ENCODE measurements at places on chromosomes 3 and 15. TPM values are rescaled to one million over a fixed set of nuclear protein-coding genes. Genes with fewer than 3 reads are reported as not detected.

DNA sequence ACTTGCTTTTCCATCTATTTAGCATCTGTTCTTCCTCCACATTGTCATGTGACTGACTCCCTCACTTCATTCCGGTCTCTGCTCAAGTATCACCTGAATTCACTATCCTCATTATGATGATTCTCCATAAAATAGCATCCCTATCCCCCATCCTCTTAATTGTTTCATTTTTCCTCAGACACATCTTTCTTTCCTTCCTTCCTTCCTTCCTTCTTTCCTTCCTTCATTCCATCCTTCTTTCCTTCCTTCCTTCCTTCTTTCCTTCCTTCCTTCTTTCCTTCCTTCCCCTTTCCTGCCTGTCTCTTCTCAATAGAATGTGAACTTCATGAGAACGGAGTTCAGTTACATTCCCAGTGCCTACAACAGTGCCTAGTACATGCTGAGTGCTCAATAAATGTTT lies 32.6 kb upstream of the MTHFS start:
- H3K4me1 ChIP-seq: no peaks in the 10 kb centered on the region
- H3K36me3 ChIP-seq: peaks cover 6% of the 10 kb centered on the region
- H3K4me3 ChIP-seq: no peak overlapping the region
- no peak overlapping the region for H3K27ac ChIP-seq

C3orf85 gene
- total RNA-seq: not detected

GRCh38 chr3:9147215-9147895 lies 102.1 kb downstream of the SRGAP3 start:
- no peak overlapping the region for H3K27ac ChIP-seq
- no peak overlapping the region for H3K4me3 ChIP-seq
- peaks cover 1% of the 10 kb centered on the region for H3K4me1 ChIP-seq
- no peak for DNase-seq
- peaks cover 30% of the 10 kb centered on the region for H3K36me3 ChIP-seq

DNA sequence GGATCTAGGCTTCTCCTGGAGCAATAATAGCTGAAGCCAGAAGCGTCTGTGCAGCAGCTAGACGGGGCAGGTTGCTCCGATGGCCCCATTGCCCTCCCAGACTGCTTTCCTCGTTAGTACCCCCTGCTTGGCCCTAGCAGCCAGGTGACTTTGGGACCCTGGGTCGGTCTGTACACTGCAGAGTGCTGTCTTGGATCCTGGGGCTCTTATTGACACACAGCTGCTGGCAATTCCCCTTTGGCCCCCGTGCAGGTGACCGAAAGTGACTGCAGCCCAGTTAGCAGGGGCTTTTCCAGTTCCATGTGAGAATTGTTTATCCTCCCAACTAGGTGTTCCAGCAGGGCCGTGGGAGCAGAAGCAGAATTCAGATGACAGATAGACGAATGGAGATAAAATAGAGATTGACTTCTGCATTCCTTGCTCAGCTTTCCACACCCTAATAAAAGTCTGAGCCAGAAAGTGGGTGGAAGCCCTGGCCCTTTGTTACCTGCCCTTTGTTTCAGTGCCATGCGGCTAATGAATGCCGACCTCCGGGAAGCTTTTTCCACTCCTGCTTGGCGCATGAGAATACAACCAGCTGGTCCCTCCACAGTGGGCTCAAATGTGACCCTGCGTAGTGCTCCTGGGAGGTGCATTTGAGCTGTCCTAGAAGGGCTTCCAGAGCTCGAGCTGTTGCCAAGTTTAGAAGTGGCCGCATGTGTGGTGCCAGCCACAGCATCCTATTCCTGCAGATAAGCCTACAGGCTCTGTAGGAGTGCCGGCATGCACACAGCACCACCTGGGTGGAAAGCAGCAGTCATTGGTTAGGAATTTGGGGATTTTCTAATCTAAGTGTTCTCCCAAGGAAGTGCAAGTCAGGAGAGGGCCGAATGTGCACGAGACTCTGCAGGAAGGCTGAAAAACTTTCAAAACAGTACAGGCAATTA lies 94.4 kb downstream of the SLCO3A1 start:
- peak; percentile 37 for DNase-seq
- H3K27ac ChIP-seq: peak overlapping the region; percentile 85
- H3K4me1 ChIP-seq: peaks cover 60% of the 10 kb centered on the region
- no peaks in the 10 kb centered on the region for H3K27me3 ChIP-seq

FMN1 gene
- 3.6 TPM for total RNA-seq

- no peak overlapping the region for H3K27ac ChIP-seq
- peaks cover 57% of the 10 kb centered on the region for H3K4me1 ChIP-seq
- no peaks in the 10 kb centered on the region for H3K36me3 ChIP-seq
- H3K27me3 ChIP-seq: no peaks in the 10 kb centered on the region
- H3K4me3 ChIP-seq: no peak overlapping the region
- DNase-seq: peak; percentile 91
These were observed 52.6 kb downstream of the GTF2E1 start for GRCh38 chr3:120795017-120795648.

GRCh38 chr15:71008250-71008870 lies 106.9 kb upstream of the THSD4 start:
- H3K4me3 ChIP-seq: no peak overlapping the region
- no peaks in the 10 kb centered on the region for H3K27me3 ChIP-seq
- no peak for DNase-seq
- no peak overlapping the region for H3K27ac ChIP-seq
- no peaks in the 10 kb centered on the region for H3K36me3 ChIP-seq

GRCh38 chr3:184813357-184813756 lies 1.4 kb downstream of the VPS8 start:
- H3K4me3 ChIP-seq: peak overlapping the region; percentile 99
- no peaks in the 10 kb centered on the region for H3K36me3 ChIP-seq
- no peak overlapping the region for H3K27ac ChIP-seq
- no peak for DNase-seq

TUSC7 gene
- not detected for total RNA-seq

FOXB1 gene
- 10.8 TPM for total RNA-seq

PP2D1 gene
- total RNA-seq: not detected

AZI2 gene
- 31.3 TPM for total RNA-seq

GRCh38 chr15:58547628-58548307 lies 116.0 kb downstream of the LIPC start:
- H3K4me1 ChIP-seq: peaks cover 11% of the 10 kb centered on the region
- H3K36me3 ChIP-seq: no peaks in the 10 kb centered on the region
- H3K4me3 ChIP-seq: no peak overlapping the region
- H3K27me3 ChIP-seq: no peaks in the 10 kb centered on the region
- no peak for DNase-seq
- H3K27ac ChIP-seq: no peak overlapping the region

DNA sequence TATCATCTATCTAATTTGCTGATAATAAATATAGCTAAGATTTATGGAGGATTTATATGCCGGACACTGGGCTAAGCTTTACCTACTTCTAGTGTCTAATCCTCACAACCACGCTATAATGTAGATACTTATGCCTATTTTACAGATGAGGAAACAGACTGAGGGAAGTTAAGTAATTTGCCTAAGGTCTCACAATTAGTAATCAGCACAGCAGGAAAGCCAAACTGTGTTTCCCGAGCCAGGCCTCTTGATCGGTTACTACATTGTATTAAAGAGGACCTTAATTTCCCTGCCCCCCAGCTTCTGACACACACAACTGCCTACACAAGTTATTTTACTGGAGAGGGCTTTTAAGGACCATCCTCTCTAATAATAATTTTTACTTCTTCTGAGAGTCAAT lies 40.9 kb downstream of the ONECUT1 start:
- H3K36me3 ChIP-seq: peaks cover 11% of the 10 kb centered on the region
- peak overlapping the region; percentile 86 for H3K27ac ChIP-seq
- no peak for DNase-seq
- H3K4me3 ChIP-seq: no peak overlapping the region
- no peaks in the 10 kb centered on the region for H3K27me3 ChIP-seq

DNA sequence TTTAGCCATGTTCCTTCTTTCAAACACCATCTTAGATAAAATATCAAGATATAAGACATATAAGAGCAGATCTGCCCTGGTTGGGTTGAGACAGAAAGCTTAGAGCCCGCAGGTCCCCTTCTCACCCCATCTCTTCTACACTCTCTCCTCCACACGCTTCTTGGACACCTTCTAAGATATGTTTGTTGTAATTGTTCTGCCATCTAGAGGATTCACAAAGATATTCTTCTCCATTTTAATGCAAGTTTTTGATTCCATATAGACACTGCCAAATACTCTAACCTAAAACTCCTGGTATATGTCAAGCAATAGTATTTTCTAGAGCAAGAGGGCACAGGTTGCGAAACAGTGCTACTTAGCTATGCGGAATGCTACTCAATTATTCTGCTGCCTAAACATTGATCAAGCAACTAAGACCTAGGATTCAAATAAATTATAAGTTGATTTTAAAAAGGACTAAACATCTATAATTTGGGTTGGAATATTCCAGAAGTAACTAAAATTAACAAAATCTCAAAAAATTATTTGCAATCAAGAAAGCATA lies 6.8 kb downstream of the CHRM5 start:
- no peaks in the 10 kb centered on the region for H3K36me3 ChIP-seq
- DNase-seq: no peak
- peaks cover 4% of the 10 kb centered on the region for H3K4me1 ChIP-seq
- H3K27me3 ChIP-seq: no peaks in the 10 kb centered on the region
- H3K4me3 ChIP-seq: no peak overlapping the region
- no peak overlapping the region for H3K27ac ChIP-seq

TPRG1 gene
- 0.87 TPM for total RNA-seq

DNA sequence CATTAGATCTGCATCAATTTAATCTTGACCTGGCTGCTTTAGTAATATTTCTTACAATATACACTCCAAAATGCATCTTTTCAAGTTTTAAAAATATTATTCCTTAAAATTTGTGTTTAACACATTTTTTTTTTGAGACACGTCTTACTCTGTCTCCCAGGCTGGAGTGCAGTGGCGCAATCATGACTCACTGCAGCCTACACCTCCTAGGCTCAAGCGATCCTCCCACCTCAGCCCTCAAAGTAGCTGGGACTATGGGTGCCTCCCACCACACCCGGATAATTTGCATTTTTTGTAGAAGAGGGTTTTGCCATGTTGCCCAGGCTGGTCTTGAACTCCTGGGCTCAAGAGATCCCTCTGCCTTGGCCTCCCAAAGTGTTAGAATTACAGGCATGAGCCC lies 73.6 kb downstream of the ETV5 start:
- peaks cover 12% of the 10 kb centered on the region for H3K36me3 ChIP-seq
- no peak overlapping the region for H3K4me3 ChIP-seq
- no peaks in the 10 kb centered on the region for H3K4me1 ChIP-seq
- no peak for DNase-seq
- H3K27ac ChIP-seq: no peak overlapping the region

GRCh38 chr15:47266566-47266965 lies 450.7 kb upstream of the SEMA6D start:
- no peak overlapping the region for H3K27ac ChIP-seq
- peaks cover 6% of the 10 kb centered on the region for H3K36me3 ChIP-seq

DNA sequence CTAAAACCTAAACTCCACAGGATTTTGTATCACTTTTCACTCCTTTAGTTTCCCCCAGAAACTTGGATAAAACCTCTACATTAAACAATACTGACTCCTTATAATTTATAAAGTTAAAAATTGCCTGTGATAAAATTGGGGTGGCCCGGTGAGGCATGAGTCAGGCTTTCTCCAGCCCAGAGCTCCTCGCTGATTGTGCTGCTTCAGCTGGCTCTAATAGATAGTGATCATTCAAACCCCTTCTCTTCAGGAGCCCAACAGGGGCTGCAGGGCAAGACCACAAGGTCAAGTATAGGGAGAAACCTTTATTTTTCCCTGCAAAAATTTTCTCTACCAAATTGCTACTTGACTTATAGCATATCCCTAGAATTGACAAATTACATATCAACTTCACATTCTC lies 308.2 kb downstream of the PLCL2 start:
- no peaks in the 10 kb centered on the region for H3K36me3 ChIP-seq
- DNase-seq: no peak
- no peak overlapping the region for H3K4me3 ChIP-seq
- no peak overlapping the region for H3K27ac ChIP-seq
- H3K4me1 ChIP-seq: peaks cover 27% of the 10 kb centered on the region

DNA sequence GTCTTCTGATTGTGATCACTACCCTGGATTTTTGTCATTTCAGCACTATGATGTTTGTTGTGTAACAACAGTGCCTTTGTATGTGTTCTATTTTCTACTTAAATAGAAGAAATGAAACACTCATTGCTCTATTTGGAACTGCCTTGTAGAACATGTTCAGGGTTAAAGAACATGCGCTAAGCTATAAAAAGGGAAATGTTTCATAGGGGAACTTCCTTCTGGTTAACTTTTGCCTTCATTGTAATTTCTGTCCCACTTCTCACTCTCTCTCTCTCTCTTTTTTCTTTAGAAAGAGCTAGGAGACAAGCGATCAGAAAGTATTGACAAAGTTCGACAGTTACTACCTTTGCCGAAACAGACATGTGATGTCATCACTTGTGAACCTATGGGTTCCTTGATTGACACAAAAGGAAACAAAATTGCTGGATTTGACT lies at the start of gene P2RY12:
Gene P2RY12 (minus strand): TSS at position 13 of the 434 bp plus-strand sequence. CDS start 45,908 bp downstream, outside the sequence.
- no peaks in the 10 kb centered on the region for H3K27me3 ChIP-seq
- H3K4me1 ChIP-seq: peaks cover 8% of the 10 kb centered on the region
- H3K27ac ChIP-seq: no peak within 1 kb of the TSS
- no peak for DNase-seq

APBA2 gene
- 14.6 TPM for total RNA-seq

GRCh38 chr3:27342267-27342666 lies 26.9 kb downstream of the NEK10 start:
- H3K4me1 ChIP-seq: no peaks in the 10 kb centered on the region
- no peaks in the 10 kb centered on the region for H3K36me3 ChIP-seq
- no peak overlapping the region for H3K27ac ChIP-seq
- no peak overlapping the region for H3K4me3 ChIP-seq

DLEC1 gene
- total RNA-seq: 0.81 TPM

DNA sequence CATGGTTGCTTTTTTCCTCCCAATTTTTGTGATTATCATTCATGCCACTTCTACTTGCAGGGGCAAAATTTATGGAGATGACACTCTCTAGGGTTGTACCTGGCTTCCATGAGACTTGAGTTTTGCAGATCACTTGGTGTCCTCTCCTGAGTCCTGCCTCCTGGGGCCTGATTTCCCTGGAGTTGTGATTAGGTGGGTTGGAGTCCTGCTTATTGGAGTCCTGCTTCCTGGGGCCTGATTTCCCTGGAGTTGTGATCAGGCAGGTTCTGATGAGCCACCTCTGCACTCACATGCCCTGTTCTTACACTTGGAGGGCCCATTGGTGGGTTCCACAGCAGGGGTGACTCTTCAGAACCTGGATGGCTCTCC lies 102.0 kb downstream of the PDCD6IP start:
- DNase-seq: no peak
- no peaks in the 10 kb centered on the region for H3K4me1 ChIP-seq
- H3K27me3 ChIP-seq: no peaks in the 10 kb centered on the region
- no peak overlapping the region for H3K27ac ChIP-seq

- no peaks in the 10 kb centered on the region for H3K4me1 ChIP-seq
- H3K4me3 ChIP-seq: no peak overlapping the region
- DNase-seq: no peak
These were observed 97.7 kb upstream of the SAMMSON start for GRCh38 chr3:69901802-69902201.

- no peak overlapping the region for H3K4me3 ChIP-seq
- DNase-seq: no peak
- H3K27ac ChIP-seq: no peak overlapping the region
- peaks cover 8% of the 10 kb centered on the region for H3K4me1 ChIP-seq
These were observed 82.7 kb downstream of the KCNMB2 start for GRCh38 chr3:178618896-178619295.

CDCP1 gene
- total RNA-seq: 14.6 TPM

PTH1R gene
- total RNA-seq: 5.6 TPM

- no peak overlapping the region for H3K27ac ChIP-seq
- no peaks in the 10 kb centered on the region for H3K27me3 ChIP-seq
- peaks cover 8% of the 10 kb centered on the region for H3K4me1 ChIP-seq
- DNase-seq: no peak
- H3K4me3 ChIP-seq: no peak overlapping the region
These were observed 59.0 kb downstream of the APBA2 start for GRCh38 chr15:28944696-28945300.

GRCh38 chr3:57545636-57546268 lies 1.6 kb upstream of the DNAH12 start:
- H3K4me1 ChIP-seq: peaks cover 9% of the 10 kb centered on the region
- DNase-seq: no peak
- H3K4me3 ChIP-seq: no peak overlapping the region
- no peaks in the 10 kb centered on the region for H3K36me3 ChIP-seq
- H3K27ac ChIP-seq: 0 out of 2 replicates have a peak overlapping the region, but pooled peaks have one; percentile 41
